ENCODE measurements at places on chromosomes 7 and 10. TPM values are rescaled to one million over a fixed set of nuclear protein-coding genes. Genes with fewer than 3 reads are reported as not detected.

GRCh38 chr10:80519936-80520650 lies 17.6 kb upstream of the SH2D4B start:
- no peak overlapping the region for H3K27ac ChIP-seq
- H3K4me1 ChIP-seq, result peaks cover 3% of the 10 kb centered on the region
- H3K27me3 ChIP-seq, result no peaks in the 10 kb centered on the region
- no peak overlapping the region for H3K4me3 ChIP-seq

DNA sequence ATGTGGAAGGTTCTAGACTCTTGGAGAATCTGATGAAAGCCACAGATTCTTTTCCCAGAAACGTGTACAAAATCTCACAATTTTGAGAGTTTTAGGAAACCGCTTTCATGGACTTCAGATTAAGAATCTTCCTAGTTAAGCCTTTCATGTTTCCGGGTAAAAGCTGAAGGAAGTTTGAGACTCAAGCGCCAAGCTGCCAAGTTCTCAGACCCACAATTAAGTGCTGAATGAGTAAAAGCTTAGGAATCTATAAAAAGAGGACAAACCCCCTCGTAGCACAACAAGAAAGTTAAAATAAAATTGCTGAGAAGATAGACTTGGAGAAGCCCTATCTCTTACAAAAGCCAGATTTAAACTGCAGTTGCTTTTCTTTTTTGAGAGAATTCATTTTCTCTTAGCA lies 99.6 kb downstream of the ST8SIA6 start:
- no peaks in the 10 kb centered on the region for H3K36me3 ChIP-seq
- no peak overlapping the region for H3K4me3 ChIP-seq
- no peak for DNase-seq

- H3K27me3 ChIP-seq, result no peaks in the 10 kb centered on the region
- no peaks in the 10 kb centered on the region for H3K4me1 ChIP-seq
These were observed 110.7 kb downstream of the RNF32 start for GRCh38 chr7:156751319-156751718.

DNA sequence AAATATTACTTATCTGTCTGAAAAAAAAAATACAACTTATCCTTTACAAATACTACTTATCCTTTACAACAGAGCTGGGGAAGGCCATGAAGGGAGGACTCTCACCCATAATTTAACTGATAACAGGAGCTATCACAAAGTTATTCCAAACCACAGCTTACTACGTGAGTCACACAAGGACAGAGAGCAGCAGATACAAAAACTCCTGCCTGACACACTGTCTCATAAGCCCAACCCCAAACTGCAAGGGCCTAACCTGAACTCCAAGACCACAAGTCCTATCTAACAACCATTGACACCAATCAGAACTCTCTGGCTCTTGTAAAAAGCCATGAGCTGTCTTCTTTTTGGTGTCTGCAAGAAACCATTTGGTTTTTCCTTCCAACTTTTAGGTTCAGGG lies 28.5 kb upstream of the CXCL12 start:
- no peaks in the 10 kb centered on the region for H3K27me3 ChIP-seq
- DNase-seq, result no peak
- no peak overlapping the region for H3K27ac ChIP-seq
- H3K4me1 ChIP-seq, result peaks cover 13% of the 10 kb centered on the region
- H3K4me3 ChIP-seq, result no peak overlapping the region
- H3K36me3 ChIP-seq, result no peaks in the 10 kb centered on the region

DNA sequence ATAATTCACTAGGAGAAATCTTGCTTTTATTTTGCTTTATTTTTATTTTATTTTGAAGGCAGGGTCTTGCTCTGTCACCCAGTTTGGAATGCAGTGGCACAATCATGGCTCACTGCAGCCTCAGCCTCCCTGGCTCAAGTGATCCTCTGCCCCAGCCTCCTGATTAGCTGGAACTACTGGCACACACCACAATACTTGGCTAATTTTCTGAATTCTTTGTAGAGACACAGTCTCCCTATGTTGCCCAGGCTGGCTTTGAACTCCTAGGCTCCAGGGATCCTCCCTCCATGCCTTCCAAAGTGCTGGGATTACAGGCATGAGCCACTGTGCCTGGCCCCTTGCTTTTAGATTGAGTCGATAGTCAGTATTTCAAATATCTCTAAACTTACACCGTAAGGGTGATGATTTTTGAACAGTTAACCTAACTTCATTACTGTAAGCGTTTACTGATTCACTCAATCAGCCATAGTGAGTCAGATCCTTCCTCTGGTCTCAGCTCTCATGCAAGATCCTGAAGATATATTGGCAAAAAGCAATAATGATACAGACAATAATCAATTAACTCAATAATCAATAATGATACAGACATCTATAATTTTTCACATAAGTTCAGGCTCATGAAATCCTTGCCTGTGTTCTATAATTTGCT lies 239.5 kb downstream of the KIAA1217 start:
- H3K36me3 ChIP-seq, result no peaks in the 10 kb centered on the region
- peaks cover 25% of the 10 kb centered on the region for H3K4me1 ChIP-seq
- DNase-seq, result no peak
- no peaks in the 10 kb centered on the region for H3K27me3 ChIP-seq
- H3K4me3 ChIP-seq, result no peak overlapping the region

The C10orf143 gene
- total RNA-seq, result 2.9 TPM

The CHAT gene
- not detected for total RNA-seq
